Fibroblast of skin of abdomen (primary cell): ENCODE measurements at places on chromosomes 3 and 15.

DNA sequence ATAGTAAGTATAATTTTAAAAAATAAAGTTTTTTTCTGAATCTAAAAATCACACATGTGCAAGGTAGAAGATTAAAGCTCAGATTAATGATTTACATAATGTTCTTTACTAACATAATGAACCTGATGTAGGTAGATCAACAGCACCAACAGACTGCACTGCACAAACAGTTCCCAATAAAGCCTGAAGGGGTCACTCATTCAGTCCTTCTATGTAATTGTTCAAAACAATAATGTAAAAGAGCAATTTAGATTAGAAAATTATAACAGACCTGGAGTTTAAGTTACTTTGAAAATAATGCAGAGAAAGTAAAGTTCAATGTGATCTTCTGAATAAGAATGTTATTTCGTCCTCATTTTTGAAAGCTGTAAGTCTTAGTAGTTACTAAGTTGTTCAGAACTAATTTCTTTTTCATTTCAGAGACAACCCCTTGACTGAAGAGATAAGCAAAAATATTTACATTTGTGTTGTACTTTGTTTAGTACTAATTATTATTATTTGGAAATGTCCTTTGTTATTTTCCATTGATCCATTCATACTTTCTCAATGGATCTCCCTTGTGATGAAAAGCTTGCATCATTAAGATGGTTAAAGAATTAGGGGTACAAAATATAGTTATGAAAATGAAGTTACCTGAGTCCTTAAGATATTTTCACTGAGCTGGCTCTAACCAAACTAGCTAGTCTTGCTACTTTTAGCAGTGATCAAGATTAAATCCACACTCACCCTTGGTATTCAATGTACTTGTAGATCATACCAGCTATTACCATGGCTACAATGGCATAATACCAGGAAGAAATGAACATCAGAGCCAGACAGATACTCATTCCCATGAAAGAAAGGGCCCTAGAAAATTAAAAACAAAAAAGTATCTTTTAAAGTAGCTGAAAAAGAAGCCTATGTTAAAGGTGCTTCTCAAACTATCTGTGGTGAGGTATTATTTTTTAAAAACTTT lies 16.8 kb downstream of the EMC4 start:
- peak; percentile 8 for DNase-seq

DNA sequence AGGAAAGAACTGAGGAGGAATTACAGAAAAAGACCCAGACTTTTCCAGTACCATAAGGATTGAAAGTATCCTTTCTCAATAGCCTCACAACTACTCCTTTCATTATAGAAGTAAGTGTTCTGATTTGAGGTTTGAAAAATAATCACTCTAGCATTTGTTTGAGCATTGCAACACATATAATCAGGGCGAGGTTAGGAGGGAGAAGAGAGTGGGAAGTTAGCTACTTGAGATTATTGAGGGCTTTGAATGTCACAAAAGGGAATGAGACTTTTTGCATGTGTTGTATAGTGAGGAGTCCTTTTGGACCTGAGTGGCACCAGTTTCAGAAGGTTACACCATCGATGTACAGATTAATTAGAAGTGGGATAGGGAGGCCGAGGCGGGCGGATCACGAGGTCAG lies 65.2 kb upstream of the TNIK start:
- DNase-seq = no peak

- no peak for DNase-seq
Observed at GRCh38 chr3:117666325-117666724, 956.7 kb downstream of the TUSC7 start.

GRCh38 chr3:23663246-23663645 lies 142.5 kb upstream of the UBE2E1 start:
- DNase-seq = no peak

- DNase-seq = no peak
Observed at GRCh38 chr3:5185093-5185673, 2.3 kb upstream of the EDEM1 start.

DNA sequence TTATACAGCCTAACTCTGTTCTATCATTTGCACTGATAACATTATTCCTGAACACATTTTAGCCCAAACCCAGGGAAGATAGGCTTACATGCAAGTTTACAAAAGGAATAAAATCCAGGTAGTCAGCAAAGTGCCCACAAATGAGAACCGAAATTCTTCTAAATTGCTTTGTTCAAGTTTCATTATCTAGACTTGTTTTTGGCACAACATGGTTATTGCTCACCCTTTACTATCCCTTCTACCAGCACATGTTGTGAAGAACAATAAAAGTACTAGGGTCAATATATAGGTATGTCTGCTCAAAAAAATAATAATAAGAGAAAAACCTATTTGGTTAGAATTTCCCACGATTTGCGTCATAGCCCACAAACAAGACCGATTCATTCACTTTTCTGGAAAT lies 430.5 kb downstream of the FGF12 start:
- no peak for DNase-seq

DNA sequence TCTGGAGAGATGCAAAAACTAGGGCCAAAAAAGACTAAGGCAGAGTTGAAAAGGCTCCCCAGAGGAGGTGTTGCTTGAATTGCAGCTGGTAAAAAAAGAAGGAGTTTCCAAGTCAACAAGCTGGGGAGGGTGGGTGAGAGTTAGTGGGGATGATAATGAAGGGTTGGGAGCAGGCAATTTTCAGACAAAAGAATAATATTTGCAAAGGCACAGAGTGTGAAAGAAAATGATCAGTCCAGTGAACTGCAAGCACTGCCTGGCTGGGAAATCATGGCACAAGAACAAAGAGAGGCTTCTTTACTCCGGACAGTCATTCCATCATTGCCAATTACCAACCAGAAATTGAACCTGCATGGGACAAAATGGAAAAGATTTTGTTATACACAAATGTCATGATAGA lies 42.2 kb downstream of the C3orf85 start:
- DNase-seq = no peak

DNA sequence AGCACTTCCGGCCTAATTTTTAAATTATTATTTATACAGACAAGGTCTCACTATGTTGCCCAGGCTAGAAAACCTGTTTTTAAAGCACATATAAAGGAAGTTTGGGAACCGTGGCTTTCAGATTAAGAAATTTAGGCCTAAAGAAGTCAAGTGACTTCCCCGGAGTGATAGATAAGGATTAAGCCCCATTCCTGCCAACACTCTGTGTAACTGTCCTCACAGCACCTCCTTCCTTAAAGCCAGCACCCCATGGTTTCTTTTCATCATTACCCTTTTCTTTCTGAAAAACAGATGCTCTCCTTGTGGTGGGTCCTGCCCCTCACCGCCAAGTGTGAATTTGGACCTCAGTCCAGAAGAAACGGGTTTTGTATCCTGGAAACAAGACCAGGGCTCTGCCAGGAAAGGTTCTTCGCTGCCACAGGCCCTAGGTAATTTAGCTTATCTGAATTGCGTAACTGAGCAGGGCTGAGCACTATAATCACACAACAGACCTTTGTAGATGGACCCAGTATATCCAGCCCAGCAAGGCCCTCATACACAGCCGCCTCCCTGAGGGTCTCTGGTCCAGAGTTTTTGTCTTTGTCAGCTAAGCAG lies 231.3 kb downstream of the PLCL2 start:
- no peak for DNase-seq

- peak; percentile 44 for DNase-seq
Observed at GRCh38 chr15:56249092-56249491, 5.4 kb upstream of the RFX7 start.

DNA sequence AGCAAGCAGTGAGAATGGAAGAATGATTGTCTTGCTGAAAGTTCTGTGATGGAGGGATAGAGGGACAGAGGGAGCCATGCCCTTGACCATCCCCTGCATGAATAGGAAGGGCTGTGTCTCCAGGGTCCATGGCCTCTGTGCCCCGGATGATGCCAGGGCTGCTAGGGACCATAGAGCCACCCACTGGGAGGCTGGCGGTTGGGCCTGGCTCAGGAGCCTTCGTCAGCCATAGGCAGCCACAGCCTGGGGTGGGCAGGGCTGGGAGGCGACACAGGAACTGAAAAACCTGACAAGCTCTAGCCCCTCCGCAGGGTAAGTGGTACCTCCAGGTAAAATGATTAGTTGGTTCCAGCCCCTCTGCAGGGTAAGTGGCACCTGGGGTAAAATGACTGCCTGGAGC lies 19.1 kb upstream of the LAMP3 start:
- no peak for DNase-seq

DNA sequence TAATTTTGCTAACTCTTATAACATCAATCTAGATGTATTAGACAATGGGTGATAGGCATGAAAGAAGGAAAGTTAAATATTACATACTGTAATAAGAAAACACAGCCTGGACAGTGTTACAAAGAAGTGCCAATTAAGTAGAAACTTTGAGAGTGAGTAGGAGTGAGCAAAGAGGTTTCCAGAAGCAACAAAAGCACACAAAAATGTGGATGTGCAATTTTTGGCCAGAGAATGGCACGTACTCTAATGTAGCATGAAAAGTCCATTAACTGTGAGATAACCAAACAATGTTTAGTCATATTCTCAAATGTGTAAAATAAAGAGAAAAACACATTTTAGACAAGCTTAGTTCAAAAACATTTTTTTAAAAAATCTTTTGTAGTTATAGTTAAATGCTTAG lies 567.3 kb downstream of the ROBO1 start:
- DNase-seq = peak; percentile 18

DNA sequence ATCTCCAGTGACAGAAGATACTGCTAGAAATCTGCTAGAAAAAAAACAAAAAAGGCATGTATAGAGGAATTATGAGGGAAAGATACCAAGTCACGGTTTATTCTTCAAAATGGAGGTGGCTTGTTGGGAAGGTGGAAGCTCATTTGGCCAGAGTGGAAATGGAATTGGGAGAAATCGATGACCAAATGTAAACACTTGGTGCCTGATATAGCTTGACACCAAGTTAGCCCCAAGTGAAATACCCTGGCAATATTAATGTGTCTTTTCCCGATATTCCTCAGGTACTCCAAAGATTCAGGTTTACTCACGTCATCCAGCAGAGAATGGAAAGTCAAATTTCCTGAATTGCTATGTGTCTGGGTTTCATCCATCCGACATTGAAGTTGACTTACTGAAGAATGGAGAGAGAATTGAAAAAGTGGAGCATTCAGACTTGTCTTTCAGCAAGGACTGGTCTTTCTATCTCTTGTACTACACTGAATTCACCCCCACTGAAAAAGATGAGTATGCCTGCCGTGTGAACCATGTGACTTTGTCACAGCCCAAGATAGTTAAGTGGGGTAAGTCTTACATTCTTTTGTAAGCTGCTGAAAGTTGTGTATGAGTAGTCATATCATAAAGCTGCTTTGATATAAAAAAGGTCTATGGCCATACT lies 4.0 kb downstream of the B2M start:
- no peak for DNase-seq

DNA sequence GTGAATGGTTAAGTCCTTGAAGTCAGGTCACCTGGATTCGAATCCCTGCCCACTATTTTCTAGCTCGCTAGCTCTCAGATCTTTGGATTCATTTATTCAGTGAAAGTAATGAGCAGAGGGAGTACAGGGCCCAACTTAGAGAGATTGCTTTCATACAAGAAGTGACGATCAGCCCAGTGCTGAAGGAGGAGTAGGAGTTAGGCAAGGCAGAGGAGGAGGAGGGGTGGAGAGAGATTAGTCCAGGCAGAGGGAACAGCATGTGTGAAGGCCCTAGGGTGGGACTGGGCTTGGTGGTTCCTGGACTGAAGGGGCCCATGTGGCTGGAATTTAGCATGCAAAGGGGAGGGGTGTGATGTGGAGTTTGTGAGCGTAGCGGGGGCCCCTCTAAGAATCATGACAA lies 3.8 kb upstream of the CHRNA5 start:
- no peak for DNase-seq

DNA sequence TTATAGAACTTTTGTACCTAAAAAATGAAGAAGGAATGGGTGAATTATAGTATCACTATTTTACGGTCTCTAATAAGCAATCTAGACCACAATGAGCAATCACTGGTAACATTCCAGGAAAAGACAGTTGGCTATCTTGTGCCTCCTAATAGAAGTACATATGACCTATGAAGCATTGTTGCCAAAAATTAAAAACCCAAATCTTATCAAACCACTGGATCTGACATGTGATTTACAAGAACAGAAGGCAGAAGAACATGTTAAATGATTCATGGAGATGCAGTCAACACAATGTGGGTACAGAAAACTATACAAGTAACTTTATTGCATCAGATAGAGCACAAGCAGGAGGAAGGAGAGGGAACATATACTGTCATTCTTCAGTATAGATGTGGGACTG lies 14.5 kb upstream of the HYKK start:
- DNase-seq = peak; percentile 74

DNA sequence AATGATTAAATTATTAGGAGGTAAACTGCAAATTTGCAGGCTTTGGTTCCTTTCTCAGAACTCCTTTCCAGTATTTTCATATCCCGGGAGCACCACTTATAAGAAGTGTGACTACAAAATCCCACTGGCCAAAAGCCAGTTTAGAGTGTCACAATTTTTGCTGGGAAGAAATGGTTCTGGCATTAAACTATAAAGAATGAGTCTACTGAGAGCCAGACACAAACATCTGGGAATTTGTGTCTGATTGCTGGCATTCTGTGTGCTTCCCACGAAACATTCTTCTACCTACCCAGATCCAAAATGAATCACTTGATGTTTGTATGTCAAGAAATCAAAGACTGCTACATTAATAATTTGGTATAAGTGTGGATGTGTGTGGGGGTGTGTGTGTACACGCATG lies 82.8 kb downstream of the DUT start:
- DNase-seq = peak; percentile 88

GRCh38 chr15:85702321-85703101 lies 92.2 kb downstream of the KLHL25 start:
- peak; percentile 16 for DNase-seq

GRCh38 chr3:149114458-149114857 lies 15.0 kb upstream of the HPS3 start:
- no peak for DNase-seq

- peak; percentile 85 for DNase-seq
Observed at GRCh38 chr15:49235446-49236124, 65.5 kb downstream of the GALK2 start.

- DNase-seq = peak; percentile 61
Observed at GRCh38 chr3:182969277-182969676, 11.1 kb downstream of the DCUN1D1 start.

DNA sequence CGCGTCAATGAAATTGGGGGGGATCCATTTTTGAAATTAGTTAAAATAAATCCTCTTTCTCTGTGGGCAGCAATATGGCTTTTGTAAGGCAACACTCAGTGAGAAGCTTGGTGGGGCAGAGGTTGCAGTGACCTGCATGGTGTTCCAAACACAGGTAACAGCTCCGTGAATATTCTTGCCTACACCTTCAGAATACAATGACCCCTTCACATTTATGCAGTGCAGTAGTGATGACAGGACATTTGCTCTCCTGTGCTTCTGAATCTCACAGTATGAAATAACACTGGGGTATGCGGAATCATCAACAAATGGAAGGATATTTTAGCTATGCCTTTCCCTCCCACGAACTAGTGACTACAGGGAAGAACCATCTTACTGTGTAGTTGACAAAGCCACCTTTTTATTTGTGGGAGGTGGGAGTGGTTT lies 6.9 kb downstream of the AHSG start:
- no peak for DNase-seq
